ENCODE measurements at places on chromosomes 1 and 21.

- no peaks in the 10 kb centered on the region for H3K27me3 ChIP-seq
- H3K36me3 ChIP-seq = no peaks in the 10 kb centered on the region
- no peaks in the 10 kb centered on the region for H3K4me1 ChIP-seq
- DNase-seq = no peak
Observed at GRCh38 chr1:1132956-1133750, 17.3 kb upstream of the C1orf159 start.

DNA sequence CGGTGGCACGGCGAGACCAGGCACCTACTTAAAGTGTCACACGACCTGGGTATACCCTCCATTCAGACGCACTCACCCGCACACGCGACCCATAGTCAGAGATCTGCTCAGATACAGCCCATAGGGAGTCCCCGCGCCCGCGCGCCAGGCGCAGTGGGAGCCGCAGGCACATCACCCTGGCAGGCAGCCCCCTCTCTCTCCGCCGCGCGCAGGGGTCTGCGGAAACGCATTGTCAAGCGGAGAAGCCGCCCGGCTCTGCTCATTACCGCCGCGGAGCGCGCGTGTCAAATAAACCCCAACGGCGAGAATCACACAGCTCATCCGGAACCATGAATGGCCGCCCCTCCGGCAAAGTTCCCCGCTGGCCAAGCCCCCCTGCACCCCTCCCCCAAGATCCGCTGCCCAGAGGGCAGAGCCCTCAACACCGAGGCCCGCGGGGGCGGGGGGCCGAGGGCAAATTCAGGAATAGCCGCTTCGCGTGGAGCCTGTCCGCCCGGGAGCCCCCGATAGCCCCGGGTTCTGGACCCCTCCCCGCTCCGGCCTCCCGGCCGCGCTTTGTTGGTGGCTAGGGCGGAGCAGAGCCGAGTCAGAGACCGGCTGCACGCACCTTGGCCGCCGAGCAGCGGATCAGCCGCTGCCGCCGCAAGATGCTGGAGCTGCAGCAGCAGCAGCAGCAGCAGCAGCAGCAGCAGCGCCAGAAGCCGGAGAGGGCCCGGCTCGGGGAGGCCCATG is 522 bp downstream of the LRP8 start:
- peak; percentile 48 for DNase-seq
- peak overlapping the region; percentile 84 for H3K27ac ChIP-seq
- H3K36me3 ChIP-seq = no peaks in the 10 kb centered on the region
- H3K27me3 ChIP-seq = no peaks in the 10 kb centered on the region
- H3K4me1 ChIP-seq = peaks cover 9% of the 10 kb centered on the region
- H3K4me3 ChIP-seq = peak overlapping the region; percentile 80

GRCh38 chr1:91876781-91877573 is 9.0 kb downstream of the TGFBR3 start:
- DNase-seq = no peak
- no peaks in the 10 kb centered on the region for H3K4me1 ChIP-seq
- no peaks in the 10 kb centered on the region for H3K27me3 ChIP-seq
- H3K4me3 ChIP-seq = no peak overlapping the region
- no peaks in the 10 kb centered on the region for H3K36me3 ChIP-seq

GRCh38 chr1:2630498-2631135 is 2.2 kb downstream of the MMEL1 start:
- no peaks in the 10 kb centered on the region for H3K36me3 ChIP-seq
- H3K27me3 ChIP-seq = peaks cover 45% of the 10 kb centered on the region
- no peak overlapping the region for H3K4me3 ChIP-seq
- no peak for DNase-seq
- no peaks in the 10 kb centered on the region for H3K4me1 ChIP-seq
- H3K27ac ChIP-seq = no peak overlapping the region

DNA sequence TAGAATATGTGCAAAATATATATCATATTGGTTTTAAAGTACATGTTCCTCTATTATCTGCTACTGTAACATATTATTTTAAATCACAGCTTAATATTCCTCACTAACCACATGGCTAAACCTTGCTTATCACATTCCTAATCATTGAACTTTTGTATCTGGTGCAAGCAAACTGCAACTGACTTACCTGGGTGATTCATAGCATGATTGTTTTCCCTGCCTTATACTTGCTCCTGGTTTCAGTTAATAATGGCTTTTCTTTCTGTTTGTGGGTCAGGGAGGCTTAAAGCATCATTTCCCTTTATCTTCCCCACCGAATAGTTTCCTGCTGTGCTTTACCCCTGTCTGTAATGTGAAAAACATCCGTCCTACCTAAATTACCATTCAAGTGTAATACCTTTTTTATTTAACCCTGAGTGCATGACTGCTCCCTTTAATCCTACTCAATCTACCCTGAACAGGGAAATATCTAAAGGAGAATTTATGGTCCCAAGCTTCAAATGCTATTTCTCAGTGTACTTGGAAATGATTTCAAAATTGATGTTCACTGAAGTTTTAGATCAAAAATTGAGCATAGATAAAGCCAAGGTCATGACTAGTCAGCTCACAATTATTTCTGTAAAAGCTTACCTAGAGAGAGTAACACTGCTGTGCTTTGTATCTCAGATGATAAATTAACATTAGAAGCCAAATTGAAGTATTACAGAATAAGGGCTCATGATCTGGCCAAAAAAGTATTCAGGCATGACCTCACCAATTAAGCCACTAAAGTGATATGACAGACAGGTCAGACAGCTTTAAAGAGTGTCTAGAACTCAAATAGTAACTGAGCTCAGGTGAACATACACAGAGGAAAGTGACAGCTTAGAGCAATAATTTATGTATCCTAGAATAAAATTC is 507.1 kb downstream of the BRINP3 start:
- H3K4me1 ChIP-seq = no peaks in the 10 kb centered on the region
- no peaks in the 10 kb centered on the region for H3K27me3 ChIP-seq
- H3K36me3 ChIP-seq = no peaks in the 10 kb centered on the region

DNA sequence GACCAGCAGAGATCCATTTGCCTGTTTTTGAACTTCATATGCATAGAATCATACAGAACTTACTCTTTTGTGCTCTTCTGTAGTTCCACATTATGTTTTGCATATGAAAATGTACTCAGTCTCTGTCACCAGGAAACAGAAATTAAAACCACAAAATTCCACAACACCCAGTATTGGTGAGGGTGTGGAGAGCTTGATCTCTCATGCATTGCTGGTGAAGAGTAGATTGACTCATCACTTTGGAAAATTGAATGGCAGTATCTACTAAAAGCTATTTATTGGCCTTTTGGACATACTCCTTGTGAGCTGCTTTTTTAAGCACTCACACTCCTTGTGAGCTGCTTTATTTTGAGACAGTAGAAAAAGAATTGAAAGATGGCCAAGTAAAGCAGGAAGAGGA is 43.3 kb downstream of the VTCN1 start:
- H3K27me3 ChIP-seq = no peaks in the 10 kb centered on the region
- H3K27ac ChIP-seq = peak overlapping the region; percentile 22
- H3K4me3 ChIP-seq = no peak overlapping the region
- DNase-seq = no peak

DNA sequence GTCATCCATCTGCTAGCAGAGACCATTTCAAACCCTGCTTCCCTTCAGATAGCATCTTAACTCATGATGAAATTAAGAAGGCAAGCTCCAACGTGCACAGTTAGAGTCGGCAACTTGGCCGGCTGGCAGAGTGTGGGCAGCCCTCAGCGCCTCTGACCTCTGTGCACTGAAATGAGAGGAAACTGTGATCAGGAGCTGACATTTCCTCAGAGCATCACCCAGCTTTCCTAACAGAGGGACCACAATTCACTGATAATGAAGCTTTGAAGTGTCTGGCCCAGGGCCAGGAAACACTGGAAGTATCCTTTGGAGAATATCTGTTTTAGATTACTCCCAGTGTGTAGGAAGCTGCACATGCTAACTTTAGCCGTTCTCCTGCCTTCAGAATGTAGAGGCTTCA is 145.0 kb upstream of the ZC3H11B start:
- peaks cover 29% of the 10 kb centered on the region for H3K27me3 ChIP-seq
- no peak overlapping the region for H3K4me3 ChIP-seq
- DNase-seq = peak; percentile 7
- H3K4me1 ChIP-seq = no peaks in the 10 kb centered on the region
- H3K27ac ChIP-seq = no peak overlapping the region
- H3K36me3 ChIP-seq = no peaks in the 10 kb centered on the region

- no peak for DNase-seq
- no peak overlapping the region for H3K27ac ChIP-seq
- no peaks in the 10 kb centered on the region for H3K27me3 ChIP-seq
- H3K36me3 ChIP-seq = no peaks in the 10 kb centered on the region
- H3K4me3 ChIP-seq = no peak overlapping the region
Observed at GRCh38 chr1:92218559-92218958, 844 bp downstream of the C1orf146 start.

- DNase-seq = no peak
- H3K27ac ChIP-seq = no peak overlapping the region
- no peaks in the 10 kb centered on the region for H3K4me1 ChIP-seq
- H3K27me3 ChIP-seq = peaks cover 12% of the 10 kb centered on the region
Observed at GRCh38 chr1:175050992-175051391, 16.6 kb upstream of the TNN start.

DNA sequence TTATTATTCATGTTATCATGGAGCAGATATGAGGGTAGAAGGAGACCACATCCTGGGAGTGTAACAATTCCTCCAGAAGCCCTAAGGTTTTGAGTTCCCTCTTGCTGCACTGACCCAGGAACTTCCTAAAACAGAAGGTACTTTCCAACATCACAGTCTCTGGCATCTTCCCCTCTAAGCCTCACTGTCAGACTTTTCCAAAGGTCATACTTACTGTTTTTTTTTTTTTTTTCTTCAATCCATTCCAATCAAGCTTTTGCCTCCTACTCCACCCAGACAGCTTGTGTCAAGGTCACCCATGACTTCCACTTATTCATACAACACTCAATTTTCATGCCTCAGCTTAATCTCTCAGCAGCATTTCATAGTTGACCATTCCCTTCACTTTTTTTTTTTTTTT is 18.4 kb upstream of the UQCRHL start:
- no peak overlapping the region for H3K4me3 ChIP-seq
- no peak overlapping the region for H3K27ac ChIP-seq
- H3K36me3 ChIP-seq = no peaks in the 10 kb centered on the region
- no peak for DNase-seq
- H3K4me1 ChIP-seq = no peaks in the 10 kb centered on the region

DNA sequence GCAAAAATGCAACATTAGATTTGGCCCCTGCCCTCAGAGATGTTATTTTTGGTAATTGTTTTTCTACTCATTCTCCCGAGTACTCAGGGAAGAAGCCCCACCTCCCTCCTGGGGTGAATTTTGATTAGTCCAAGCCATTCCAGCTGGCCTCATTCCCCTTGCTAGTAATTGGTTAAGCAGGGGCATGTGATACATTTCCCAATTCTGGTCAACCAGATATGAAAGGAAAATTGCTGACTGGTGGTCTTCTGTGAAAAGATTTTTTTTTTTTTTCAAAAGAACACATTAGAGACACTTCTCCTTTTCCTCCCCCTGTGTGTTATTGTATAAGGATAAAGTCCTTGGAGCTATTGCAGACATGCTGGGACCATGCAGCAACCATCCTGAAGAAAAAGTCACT is 71.1 kb upstream of the AKT3 start:
- H3K4me3 ChIP-seq = no peak overlapping the region
- no peaks in the 10 kb centered on the region for H3K36me3 ChIP-seq

- peaks cover 12% of the 10 kb centered on the region for H3K4me1 ChIP-seq
- H3K4me3 ChIP-seq = no peak overlapping the region
- H3K27me3 ChIP-seq = peaks cover 7% of the 10 kb centered on the region
Observed at GRCh38 chr1:6962996-6963911, 178.0 kb downstream of the CAMTA1 start.

GRCh38 chr21:38389896-38390295 is 108.4 kb downstream of the ERG start:
- no peaks in the 10 kb centered on the region for H3K4me1 ChIP-seq
- no peak overlapping the region for H3K4me3 ChIP-seq
- no peak for DNase-seq
- no peaks in the 10 kb centered on the region for H3K36me3 ChIP-seq
- H3K27ac ChIP-seq = no peak overlapping the region
- peaks cover 18% of the 10 kb centered on the region for H3K27me3 ChIP-seq

DNA sequence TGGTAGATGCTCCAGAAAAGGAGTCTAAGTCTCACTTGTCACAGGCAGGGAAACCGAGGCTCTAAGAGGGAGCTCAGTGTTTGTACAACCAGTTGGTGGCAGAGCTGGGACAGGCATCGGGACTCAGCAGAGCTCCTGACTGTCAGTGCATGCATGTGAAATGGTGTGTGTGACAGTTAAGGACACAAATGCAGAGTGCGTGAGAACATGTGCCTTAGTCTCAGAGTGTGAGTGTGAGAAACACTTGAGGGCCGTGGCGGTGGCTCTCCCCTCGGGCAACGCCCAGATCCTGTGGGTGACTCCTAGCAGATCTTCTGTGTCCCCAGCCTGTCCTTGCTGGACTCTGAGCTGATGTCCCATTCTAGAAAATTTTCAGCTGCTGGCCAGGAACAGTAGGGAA is 362.6 kb downstream of the MATN1 start:
- DNase-seq = no peak
- H3K36me3 ChIP-seq = no peaks in the 10 kb centered on the region
- H3K27ac ChIP-seq = no peak overlapping the region
- no peaks in the 10 kb centered on the region for H3K27me3 ChIP-seq
- no peak overlapping the region for H3K4me3 ChIP-seq

DNA sequence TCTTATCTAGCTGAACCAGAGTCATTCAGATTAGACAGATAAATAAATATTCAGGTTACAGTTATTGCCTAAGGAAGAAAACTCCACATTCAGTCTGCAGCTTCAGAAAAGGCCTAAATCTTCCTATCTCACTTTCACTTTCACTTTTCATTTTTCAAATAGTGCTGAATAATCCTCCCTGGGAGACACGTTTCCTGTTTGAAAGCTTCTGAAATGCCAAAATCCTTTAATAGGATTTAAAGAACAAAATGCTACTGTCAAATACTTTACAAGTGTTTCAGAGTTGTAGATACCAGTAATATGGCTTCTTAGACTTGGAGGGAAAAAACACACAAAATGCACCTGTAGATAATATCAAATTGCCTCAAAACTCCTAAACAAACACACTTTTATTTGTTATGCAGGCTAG is 3.9 kb downstream of the PSMB2 start:
- H3K27me3 ChIP-seq = no peaks in the 10 kb centered on the region
- peak; percentile 88 for DNase-seq
- H3K4me3 ChIP-seq = peak overlapping the region; percentile 35
- H3K4me1 ChIP-seq = peaks cover 26% of the 10 kb centered on the region

DNA sequence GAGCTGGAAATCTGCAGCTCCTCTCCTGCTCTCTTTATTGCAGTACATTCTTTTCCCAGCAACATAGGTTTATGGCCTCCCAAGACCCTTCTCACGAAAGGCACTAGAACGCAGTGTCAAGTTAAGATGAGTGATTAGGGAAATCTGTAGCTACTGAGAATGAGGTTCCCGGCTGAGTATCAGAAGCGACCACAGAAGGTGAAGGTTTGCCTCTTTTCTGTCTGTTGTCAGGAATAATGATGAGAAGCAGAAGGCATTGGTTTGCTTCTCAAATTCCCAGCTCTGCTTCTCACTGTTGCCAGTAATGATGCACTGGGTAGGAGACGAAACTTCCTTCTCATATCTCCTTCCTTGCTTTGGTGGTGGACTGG is 128.4 kb downstream of the NTMT2 start:
- no peak overlapping the region for H3K4me3 ChIP-seq
- H3K27me3 ChIP-seq = no peaks in the 10 kb centered on the region
- DNase-seq = no peak
- no peak overlapping the region for H3K27ac ChIP-seq
- no peaks in the 10 kb centered on the region for H3K36me3 ChIP-seq

- no peak overlapping the region for H3K4me3 ChIP-seq
- H3K27ac ChIP-seq = no peak overlapping the region
- no peaks in the 10 kb centered on the region for H3K36me3 ChIP-seq
- no peak for DNase-seq
Observed at GRCh38 chr1:115340879-115341278, 2.8 kb upstream of the NGF start.

GRCh38 chr21:21332492-21332891 is 334.3 kb downstream of the NCAM2 start:
- no peaks in the 10 kb centered on the region for H3K36me3 ChIP-seq
- H3K27me3 ChIP-seq = no peaks in the 10 kb centered on the region
- no peak overlapping the region for H3K4me3 ChIP-seq
- H3K27ac ChIP-seq = no peak overlapping the region
- H3K4me1 ChIP-seq = no peaks in the 10 kb centered on the region

Measured in A673 (cell line).